ENCODE measurements at places on chromosomes 16 and 17.

DNA sequence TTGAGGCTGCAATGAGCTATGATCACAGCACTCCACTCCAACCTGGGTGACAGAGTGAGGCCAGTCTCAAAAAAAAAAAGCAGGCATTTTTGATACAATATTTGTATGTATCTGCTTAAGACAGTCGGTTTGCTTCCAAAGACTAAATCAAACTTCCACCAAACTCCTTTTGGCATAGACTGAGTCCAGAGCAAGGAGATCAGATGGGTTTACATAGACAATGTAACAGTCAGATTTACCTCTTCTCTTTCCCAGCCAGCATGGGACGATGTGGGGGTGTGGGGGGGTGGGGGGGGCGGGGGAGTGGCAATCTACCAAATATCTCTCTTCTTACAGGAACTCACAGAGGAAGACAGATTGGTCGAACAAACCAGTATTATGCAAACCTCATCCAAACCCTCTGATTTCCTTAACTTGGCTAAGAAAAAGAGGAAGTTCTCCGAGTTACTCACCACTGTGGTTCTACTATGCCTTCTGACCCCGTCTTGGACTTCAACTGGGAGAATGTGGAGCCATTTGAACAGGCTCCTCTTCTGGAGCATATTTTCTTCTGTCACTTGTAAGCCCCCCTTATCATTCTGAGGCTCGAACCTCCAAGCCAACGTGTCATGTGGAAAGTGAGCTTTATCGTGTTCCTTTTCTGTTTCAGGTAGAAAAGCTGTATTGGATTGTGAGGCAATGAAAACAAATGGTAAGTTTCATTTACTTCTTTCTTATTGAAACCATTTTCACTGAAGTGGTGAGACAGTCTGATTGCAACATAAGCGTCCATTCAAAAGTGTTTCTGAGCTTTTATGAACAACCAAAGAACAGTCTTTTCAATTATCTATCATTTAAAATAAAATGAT lies at the start of gene MILR1:
Gene MILR1 (plus strand): TSS at position 451 of the 848 bp plus-strand sequence. CDS start 54 bp downstream, at position 505.
- DNase-seq: no peak

GRCh38 chr17:69050999-69051775 lies 9.5 kb downstream of the ABCA9 start:
- no peak for DNase-seq

GRCh38 chr16:27795992-27796614 lies 246.2 kb downstream of the KATNIP start:
- DNase-seq: no peak

DNA sequence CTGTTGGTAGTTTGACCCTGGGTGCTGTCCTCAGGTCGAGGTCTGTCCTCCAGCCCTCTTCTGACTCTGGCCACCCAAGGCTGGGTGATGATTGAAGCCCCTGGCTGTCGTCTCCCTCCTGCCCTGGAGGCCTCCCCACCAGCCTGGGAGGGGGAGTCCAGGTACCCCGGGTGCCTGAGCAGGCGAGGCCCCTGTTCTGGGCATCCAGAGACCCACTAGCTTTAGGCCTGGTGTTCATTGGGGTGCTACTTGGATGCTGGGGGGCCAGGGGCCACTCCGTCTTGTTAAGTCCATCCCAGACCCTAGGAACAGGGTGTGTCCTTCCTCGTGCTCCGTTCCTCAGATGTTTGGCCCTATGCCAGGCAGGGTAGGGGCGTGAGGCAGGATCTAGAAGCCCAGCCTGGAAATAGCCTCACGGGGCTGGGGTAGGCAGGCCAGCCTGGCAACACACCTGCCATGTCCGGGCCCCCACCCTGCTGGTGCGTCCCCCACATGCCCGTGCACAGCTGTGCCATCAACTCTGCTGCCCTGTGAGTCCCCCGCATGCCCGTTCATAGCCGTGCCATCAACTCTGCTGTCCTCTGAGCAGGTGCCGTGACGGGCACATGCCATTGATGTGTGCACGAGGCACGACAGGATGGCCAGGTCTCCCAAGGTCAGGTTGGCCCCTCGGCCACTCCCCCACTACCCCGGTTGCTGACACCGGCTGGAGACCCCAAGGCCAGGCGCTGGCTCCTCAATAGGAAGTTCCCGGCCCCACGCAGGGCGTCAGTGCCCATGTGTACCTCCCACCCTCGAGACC lies 36.9 kb downstream of the GINS2 start:
- no peak for DNase-seq

GRCh38 chr17:9643611-9644010 lies 1.7 kb upstream of the USP43 start:
- DNase-seq: no peak

GRCh38 chr17:3582915-3583314 lies 25.3 kb upstream of the TRPV3 start:
- DNase-seq: no peak

- no peak for DNase-seq
Measured at GRCh38 chr17:28841901-28842281, 699 bp downstream of the FAM222B start.

DNA sequence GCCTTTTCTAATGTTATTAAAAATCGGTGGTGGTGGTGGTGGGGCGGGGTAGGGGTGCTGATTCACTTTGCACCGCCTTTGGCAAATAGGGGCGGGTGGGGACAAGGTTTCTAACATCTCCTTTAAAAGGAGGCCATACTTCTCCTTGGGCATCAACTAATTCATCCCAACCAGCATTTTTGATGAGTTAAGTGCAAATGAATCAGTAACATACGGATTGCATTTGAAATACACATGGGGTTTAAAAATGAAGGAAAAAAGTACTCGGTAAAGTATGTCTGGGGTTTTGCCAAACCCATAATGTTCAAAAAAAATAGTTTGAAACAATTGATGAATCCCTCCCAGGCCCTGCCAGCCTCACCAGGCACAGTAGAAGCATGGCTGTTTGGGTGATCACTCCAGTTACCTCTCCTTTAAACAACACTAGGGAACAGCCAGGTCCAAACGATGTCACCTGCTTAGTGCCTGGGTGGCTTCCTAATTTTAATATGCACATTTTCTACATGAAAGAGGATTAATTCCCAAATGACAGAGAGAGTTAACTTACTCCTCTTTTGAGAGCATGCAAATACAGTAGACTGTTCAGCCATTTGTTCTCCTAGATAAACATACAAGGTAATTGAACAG lies 107.2 kb downstream of the ANKFN1 start:
- no peak for DNase-seq

- DNase-seq: no peak
Measured at GRCh38 chr17:50533185-50533584, 650 bp downstream of the EPN3 start.

DNA sequence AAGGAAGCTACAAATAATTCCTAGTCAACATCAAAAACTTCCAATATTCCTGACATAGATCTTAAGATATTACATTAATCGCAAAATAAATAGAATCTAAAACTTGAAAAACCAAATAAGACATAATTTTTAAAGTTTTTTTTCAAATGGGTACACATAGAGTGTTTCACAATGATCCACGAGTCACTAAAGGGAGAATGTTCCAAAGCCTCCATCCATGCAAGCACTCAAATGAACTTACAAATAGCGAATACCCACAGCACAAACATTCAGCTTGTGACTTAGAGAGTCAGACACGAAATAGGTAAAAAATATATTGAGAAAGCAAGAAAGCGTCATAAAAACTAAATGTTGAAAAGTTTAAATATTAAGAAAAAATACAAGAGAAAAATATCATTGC lies 65.7 kb downstream of the CEP112 start:
- DNase-seq: no peak

- no peak for DNase-seq
Measured at GRCh38 chr16:65176603-65177002, 54.7 kb upstream of the CDH11 start.

DNA sequence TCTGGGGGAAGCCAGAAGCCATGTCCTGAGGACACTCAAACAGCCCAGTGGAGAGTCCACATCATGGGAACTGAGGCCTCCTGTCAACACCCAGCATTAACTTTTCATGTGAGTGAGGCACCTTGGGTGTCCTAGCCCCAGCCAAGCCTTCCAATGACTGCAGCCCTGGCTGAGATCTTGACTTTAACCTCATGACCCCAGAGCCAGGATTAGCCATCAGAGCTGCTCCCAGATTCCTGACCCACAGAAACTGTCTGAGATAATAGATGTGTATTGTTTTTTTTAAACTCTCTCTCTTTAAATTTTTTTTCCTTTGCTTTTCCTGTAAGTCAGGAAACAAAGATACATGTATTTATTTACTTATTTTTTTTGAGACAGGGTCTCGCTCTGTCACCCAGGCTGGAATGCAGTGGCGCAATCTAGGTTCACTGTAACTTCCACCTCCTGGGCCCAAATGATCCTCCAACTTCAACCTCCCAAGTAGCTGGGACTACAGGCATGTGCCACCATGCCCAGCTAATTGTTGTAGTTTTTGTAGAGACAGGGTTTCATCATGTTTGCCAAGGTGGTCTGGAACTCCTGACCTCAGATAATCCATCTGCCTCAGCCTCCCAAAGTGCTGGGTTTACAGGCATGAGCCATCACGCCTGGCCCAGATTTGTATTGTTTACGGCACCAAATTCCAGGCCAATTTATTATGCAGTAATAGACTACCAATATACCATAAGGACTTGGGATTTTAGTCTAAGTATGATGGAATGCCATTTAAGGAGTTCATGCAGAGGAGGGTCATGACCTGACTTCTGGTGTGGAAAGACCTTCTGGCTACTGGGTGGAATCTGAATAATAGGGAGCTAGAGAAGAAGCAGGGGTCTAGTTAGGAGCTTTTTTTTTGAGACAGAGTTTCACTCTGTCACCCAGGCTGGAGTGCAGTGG lies 14.0 kb upstream of the TMEM94 start:
- DNase-seq: no peak

DNA sequence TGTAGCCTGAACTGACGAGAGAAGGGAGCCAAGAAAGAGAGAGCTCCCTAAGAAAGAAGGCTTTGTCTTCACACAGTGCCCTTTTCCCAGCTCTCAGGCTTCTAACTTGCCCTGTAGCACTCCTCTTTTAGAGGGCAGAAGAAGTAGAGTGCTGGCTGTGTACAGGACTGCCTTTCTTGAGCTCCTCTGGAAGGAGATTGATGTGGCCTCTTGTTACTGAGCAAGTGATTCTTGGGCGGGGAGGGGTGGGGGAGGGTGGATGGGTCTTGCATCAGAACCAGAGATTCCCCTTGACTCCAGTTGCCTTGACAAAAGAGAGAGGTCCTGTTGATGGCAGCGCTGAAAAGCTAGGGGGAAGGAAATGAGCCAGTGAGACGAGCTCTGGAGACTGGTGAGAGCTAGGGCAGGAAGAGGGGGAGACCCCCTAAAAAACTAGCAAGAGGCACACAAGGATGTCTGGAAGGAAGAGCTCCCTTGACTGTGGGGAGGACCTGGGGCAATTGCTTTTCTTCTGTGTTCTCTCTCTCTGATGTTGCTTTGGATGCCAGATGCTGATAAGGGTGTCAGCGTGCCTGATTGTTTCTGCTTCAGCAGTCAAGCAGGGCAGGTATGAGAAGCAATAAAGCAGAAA lies 18.4 kb downstream of the GPR179 start:
- DNase-seq: no peak

- no peak for DNase-seq
Measured at GRCh38 chr17:50692448-50693035, 15.2 kb downstream of the ANKRD40 start.

GRCh38 chr17:2695961-2696760 lies 15.4 kb downstream of the CLUH start:
- DNase-seq: no peak

DNA sequence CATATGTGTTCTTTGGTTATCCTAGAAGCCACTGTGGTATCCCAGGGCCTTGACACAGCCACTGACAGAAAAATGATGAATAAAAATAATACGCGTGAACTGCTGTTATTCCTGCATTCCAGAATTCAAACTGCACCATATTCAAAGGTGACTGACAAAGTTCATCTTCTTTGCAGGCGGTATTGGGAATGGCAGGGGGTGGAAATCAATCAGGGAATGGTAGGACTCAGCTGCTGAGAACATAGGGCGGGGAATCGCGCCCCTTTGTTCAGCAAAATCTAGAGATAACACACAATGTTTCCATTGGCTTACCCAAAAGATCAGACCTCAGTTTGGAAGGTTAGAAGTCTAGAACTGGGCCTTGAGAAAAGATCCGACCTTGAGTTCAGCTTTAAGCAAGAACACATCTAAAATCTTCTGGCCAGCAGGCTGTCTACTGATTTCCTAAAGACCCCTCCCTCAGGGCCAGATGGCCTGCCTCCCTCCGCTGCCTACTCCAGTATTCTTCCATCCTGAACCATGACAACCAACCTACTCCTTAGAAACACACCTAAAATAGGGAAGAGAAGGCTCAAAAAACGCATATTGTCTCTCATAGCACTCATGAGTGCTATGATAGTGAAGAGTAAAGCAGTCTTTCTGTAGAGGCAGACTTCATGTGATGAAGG lies 34.1 kb downstream of the CDK5R1 start:
- DNase-seq: no peak

DNA sequence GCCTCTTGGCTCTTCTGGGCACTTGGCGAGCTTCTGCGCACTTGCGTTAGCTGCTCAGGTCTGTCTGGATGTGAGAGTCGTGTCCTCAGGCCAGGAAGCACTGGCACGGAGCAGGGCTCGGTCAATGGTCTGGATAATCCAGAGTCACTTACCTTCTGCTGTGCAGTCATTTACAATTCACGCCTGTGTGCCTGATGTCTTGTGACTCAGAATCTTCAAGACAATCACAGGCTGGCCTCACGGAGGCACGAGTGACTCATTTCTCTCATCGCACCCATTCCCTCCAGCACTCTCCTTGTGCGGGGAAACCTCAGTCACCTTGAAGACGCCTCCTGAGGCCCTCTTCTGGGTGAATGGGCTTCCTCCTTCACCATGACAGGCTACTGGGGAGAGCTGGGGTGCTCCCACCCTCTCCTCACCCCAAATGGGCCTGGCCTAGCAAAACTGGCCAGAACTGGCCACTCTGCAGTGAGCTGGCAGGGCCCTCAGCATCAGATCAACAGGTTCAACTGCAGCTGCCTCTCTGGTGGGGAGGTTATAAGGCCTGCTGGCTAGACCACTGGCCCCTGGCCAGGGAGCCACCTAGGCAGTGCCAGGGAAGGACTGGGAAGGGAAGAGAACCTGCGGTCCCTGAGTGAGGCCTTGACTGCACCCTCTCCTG lies 1.9 kb upstream of the CAPN15 start:
- no peak for DNase-seq

- DNase-seq: no peak
Measured at GRCh38 chr16:978403-978802, 3.2 kb upstream of the SOX8 start.

GRCh38 chr17:72775237-72775636 lies 317.3 kb downstream of the SLC39A11 start:
- DNase-seq: no peak

DNA sequence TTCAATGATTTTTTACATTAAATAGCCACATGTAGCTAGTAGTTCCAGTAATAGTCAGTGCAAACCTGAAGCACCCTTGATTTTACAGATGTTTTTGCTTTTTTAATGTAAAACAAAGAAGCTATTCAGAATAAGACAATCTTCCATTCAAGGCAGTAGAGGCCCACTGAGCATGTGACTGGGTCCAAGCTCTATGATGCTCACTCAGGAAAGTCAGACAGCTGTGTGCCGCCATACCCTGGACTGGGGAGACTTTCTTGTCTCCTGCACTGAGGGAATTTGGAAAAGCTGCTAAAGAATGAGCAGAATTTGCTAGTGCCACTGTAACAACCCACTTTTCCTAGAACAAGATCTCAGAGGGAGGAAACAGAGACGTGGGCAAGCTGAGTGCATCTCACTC lies 11.5 kb downstream of the CENPN start:
- no peak for DNase-seq
